ENCODE measurements at places on chromosomes 7 and 10.

- DNase-seq: no peak
Observed at GRCh38 chr7:50431316-50431715, 18.8 kb downstream of the FIGNL1 start.

DNA sequence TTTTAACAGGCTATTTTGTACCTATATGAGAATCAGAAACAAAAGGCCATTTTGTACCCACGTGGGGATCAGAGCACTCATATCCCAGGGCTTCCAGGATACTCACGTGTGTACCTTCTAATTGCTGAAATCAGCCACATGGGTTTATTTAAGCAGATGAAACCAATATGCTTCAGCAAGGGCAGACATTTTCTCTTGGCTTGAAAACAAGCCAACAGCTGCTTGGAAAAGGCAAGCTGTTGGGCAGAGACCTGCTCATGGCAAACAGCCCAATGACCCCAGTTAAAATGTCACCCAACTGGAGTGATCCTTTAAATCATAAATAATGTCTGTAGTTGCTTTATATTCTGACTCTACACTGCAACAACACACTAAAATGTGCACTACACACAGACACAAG lies 26.5 kb upstream of the TOMM7 start:
- no peak for DNase-seq

DNA sequence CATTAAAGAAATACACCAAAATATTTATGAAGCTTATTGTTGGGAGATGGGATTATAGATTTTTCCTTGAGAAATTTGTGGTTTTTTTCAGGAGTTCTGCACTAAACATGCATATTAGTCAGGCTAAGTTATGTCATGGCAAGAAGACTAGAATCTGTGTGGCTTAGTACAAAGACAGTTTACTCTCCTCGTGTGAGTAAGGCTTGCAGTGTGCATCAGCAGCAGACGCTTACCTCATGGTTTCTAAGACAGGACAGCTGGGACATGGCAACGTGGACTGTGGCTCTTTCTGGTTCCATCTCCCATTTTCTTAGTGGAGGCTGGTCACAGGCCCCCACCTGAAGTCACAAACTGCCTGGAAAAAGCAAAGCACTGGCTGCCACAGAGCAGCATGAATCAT lies 429.6 kb upstream of the VSTM2A start:
- no peak for DNase-seq

- DNase-seq: no peak
Observed at GRCh38 chr10:932589-932988, 1.1 kb upstream of the LARP4B start.

DNA sequence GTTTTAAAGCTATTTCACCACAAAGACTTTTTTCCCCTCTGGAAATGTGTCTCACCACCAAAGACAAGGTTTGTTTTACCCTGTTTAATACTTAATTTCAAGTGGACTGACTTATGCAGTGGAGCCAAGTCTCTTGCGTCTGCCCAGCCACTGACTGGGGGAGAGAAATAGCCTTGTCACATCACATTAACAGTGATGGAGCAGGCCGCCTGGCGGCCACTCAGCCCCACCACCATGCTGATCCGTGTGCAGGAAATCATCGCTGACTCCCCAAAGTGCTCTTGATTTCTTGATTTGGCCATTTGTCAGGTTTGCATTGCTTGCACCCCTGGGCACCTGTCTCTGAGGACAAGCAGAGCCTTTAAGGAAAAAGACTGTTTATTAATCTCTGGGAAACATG lies 334.1 kb downstream of the GLRX3 start:
- no peak for DNase-seq

- no peak for DNase-seq
Observed at GRCh38 chr10:24650669-24651391, 72.9 kb downstream of the ARHGAP21 start.

DNA sequence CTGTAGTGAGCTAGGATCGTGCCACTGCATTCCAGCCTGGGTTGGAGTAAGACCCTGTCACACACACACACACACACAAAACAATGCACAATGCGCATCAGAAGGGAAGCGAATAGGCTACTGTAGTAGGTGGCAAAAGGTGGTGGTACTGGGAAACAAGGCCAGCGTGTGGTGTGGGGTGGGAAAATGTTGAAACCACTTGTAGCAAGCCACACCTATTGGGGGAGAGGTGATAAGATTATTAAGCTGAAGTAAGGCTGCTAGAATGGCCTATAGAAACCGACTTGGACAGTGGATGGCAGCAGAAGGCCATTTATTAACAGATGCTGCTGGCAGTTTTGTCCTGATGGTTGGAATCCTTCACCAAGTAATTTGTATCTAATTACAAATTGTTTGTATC lies 7.2 kb upstream of the CHCHD1 start:
- no peak for DNase-seq

- DNase-seq: no peak
Observed at GRCh38 chr10:48358162-48358561, 51.7 kb downstream of the MAPK8 start.

- DNase-seq: no peak
Observed at GRCh38 chr7:112173568-112173905, 32.7 kb downstream of the DOCK4 start.
